ENCODE measurements at places on chromosomes 5 and 9.

- DNase-seq = no peak
Measured at GRCh38 chr5:1537603-1538154, 13.9 kb upstream of the LPCAT1 start.

GRCh38 chr5:69049151-69049550 is 44.7 kb upstream of the SLC30A5 start:
- DNase-seq = no peak

DNA sequence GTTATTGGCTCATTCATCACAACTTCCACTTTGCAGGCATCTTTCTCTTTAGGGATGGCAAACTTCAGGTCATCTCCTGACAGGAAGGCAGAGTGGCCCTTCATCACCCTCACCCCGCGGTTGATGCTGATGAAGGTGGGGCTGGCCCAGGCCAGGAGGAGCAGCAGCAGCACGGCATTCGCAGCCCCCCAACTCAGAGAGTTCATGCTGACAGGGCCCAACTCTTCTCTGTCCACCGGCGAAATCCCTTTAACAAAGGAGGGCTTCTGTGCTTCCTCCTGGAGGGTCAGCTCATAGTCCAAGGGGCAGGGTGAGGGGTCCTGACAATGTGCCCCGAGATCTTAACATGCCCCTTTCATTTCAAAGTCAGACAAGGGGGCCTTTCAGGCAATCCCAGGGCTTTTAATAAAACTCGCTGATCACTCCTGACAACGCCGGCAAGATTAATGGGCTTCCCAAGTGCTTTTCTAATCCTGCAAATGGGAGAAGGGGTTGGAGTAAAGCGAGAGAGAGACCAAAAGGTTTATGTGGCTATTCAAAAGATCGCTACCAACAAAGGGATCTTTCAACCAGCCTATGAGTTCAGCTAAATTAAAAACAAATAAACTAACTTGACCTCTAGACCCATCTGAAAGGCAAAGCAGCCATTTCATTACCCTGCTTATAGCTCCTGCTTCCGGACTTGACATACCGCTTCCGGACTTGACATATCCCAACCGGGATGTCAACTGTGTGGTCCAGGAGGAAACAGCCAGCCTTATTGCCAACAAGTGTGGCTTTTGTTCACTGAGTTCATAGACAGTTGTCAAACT is 41.2 kb downstream of the FREM1 start:
- no peak for DNase-seq

DNA sequence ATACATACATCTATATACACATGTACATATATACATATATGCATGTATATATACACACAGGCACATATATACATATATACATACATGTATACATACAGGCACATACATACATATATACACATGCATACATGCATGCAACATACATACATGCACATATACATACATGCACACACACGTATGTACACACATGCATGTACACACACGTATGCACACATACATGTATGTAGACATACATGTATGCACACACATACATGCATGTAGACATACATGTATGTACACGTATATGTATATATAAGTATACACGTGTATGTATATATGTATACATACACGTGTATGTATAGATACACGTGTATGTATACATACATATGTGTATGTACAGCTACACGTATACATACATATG is 617.0 kb downstream of the RAB3C start:
- DNase-seq = no peak

DNA sequence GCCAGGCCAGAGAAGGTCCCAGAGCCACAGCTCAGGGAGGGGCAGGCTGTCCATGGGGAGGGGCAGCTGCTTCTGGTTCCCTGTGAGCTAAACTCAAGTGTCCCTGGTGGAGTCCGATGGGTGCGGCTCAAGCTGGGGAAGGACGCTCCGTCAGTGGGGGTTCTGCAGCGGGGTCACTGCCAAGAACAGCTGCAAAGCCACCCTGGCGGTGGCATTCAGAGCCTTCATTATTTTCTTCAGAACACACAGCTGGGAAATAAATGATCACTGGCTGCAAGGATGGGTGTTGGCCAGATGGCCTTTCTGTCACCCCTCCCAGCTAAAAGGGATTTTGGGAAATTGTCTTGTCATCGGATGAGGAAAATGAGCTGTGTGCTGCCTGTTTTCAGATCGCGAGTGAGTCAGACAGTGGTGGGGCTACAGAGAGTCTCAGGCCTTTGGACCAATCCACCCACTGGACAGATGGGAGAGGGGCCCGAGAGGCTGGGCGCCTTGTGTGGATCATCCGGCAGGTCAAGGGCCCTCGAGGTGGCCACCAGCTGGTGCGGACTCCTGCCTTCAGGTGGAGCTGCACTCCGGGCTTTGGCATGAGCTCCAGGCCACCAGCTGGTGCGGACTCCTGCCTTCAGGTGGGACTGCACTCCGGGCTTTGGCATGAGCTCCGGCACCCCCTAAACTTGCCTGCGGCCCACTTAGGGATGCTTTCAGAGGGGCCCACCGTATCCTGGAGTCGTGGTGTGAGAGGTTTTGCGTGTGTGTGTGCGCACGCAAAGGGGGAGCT is 17.9 kb upstream of the GFPT2 start:
- DNase-seq = no peak

GRCh38 chr5:32489791-32490562 is 45.4 kb upstream of the ZFR start:
- DNase-seq = peak; percentile 90

DNA sequence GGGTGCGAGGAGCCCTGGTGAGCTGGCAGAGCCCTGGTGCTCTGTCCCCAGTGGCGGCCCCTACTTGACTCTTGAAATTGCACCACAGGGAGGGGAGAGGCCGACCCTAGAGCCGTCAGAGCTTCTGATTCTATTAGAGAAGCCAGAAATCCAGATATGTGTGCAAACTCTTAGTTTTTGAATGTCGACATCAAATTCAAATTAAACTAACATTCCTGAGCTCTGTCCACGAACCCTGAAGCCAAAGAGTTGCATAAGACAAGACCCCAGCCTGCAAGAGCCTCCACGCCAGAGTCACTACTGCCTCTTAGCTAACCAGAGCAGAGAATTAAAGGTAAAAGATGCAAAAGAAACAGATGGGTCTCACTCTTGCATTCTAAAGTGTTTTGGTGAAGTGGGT is 29.8 kb upstream of the MSX2 start:
- DNase-seq = no peak

GRCh38 chr5:135138116-135138850 is 104.3 kb upstream of the PITX1 start:
- no peak for DNase-seq

GRCh38 chr9:89743216-89743572 is 138.4 kb downstream of the GADD45G start:
- no peak for DNase-seq

- no peak for DNase-seq
Measured at GRCh38 chr5:7420510-7421280, 24.8 kb downstream of the ADCY2 start.

DNA sequence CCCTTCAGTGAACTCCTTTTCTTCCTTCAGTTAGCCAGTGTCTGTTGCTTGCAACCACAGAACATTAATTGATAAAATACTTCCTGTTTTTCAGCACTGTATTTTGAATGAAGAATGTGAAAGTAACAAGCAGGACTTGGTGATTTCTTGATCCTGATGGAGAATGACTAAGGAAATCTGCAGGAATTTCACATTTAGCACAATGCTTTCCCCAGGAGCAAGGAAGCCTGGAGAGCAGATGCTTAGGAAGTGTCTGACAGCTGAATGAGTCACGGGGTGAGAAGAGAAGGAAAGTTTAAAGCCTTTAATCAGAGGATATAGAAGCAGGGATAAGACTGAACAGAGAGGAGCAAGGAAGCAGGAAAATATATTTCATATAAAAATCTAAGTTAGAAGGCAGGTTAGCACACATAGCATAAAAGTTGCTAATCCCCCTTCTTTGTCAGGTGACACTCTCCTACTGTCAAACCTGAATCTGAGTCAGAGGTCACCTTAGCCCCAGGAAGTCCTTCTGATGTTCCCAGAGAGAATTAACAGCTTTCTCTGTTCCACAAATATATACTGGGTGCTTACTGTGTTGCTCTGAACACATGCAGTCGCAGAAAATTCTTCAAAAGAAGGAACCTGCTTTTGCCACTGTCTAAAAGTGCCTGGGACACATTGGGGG is 59.7 kb downstream of the GNA14 start:
- DNase-seq = peak; percentile 89

DNA sequence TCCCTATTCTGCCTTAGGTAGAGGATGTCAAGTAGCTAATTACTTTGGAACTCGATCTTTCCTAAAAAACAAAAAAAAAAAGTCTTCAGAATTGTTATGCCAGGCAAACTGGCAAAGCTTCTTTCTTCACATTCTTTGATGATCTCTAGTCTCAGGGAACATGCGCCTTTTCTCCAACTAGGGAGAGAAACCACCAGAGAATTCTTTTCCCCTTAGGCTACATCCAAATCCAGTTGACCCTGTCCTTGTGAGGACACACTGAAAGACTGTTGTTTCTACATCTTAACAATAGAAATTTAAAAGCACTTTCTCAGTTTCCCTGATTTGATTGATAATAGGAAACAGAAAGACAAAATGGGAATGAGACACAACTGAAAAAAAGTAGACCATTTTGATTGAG is 94.7 kb upstream of the ITGA2 start:
- DNase-seq = no peak

- DNase-seq = no peak
Measured at GRCh38 chr5:103330875-103331274, 72.3 kb downstream of the MACIR start.

GRCh38 chr9:127572961-127573721 is 38.9 kb upstream of the STXBP1 start:
- peak; percentile 86 for DNase-seq

- no peak for DNase-seq
Measured at GRCh38 chr9:133969681-133970580, 22.2 kb downstream of the VAV2 start.

- no peak for DNase-seq
Measured at GRCh38 chr5:132780577-132780976, 3.5 kb upstream of the SEPTIN8 start.

DNA sequence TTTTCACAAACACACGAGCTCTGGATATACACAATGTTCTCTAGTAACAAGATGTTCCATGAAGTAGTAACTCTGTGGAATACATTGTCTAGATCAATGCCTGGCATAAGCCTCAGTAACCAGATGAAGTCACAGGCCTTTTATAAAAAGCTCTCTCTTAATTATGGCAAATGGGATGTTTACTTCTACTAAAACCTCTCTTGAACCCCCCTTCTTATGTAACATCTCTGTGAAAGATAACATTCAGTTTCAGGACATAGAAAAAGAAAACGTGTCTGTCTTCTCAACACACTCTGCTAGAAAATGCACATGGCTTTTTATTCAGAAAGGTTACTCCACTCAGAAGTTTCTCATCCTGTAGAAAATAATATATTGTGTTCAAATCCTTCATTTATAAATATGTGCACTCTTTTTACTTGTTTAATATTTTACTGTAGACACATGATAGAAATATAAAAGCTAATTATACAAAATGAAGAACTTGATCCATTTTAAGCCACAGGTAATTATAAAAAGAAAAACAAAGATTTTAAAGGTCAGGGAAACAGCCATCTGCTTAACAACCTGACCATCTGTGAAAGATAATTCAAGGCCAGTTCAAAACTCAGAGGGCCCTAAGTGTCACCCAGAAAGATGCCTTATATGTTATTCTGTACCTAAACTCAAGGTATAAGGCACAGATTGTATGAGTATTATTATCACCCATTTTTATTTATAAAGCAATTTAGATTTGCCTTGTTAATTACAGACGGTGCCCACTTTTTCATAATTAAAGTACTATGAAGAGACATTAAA is 812.0 kb downstream of the CDH18 start:
- no peak for DNase-seq

GRCh38 chr5:95511606-95512005 is 43.2 kb downstream of the SKIC3 start:
- DNase-seq = no peak

- DNase-seq = peak; percentile 30
Measured at GRCh38 chr5:32217886-32218396, 43.8 kb upstream of the GOLPH3 start.

GRCh38 chr9:128149001-128149701 is at the start of gene LCN2:
LCN2 (plus strand) TSS chr9:128149453; CDS start chr9:128149526, 73 bp downstream.
- DNase-seq = no peak

DNA sequence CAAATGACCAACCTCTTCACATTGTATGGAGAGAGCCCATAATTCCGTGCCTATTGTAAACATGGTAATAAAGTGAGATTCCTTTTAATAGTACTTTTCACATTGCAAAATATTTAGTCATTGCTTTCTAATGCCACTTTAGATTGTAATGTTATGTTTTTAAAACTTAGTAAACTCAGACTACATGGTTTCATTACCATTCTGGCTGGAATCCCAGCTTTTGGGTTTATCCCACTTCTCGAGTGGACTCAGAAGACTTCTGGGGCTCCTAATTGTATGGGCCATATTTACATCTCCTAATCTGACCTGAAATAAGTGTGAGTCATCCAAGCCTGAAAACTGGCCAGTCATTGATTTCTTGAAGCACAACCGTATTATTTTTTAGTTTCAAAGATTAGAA is 217.6 kb downstream of the CAAP1 start:
- DNase-seq = no peak

GRCh38 chr9:135533113-135533512 is 11.9 kb downstream of the LCN1 start:
- no peak for DNase-seq

GRCh38 chr9:84170521-84171141 is 169.9 kb downstream of the SLC28A3 start:
- DNase-seq = peak; percentile 98

- no peak for DNase-seq
Measured at GRCh38 chr9:133788819-133789717, 50.9 kb upstream of the SARDH start.

GRCh38 chr5:108942701-108943100 is 195.0 kb downstream of the FER start:
- DNase-seq = no peak

DNA sequence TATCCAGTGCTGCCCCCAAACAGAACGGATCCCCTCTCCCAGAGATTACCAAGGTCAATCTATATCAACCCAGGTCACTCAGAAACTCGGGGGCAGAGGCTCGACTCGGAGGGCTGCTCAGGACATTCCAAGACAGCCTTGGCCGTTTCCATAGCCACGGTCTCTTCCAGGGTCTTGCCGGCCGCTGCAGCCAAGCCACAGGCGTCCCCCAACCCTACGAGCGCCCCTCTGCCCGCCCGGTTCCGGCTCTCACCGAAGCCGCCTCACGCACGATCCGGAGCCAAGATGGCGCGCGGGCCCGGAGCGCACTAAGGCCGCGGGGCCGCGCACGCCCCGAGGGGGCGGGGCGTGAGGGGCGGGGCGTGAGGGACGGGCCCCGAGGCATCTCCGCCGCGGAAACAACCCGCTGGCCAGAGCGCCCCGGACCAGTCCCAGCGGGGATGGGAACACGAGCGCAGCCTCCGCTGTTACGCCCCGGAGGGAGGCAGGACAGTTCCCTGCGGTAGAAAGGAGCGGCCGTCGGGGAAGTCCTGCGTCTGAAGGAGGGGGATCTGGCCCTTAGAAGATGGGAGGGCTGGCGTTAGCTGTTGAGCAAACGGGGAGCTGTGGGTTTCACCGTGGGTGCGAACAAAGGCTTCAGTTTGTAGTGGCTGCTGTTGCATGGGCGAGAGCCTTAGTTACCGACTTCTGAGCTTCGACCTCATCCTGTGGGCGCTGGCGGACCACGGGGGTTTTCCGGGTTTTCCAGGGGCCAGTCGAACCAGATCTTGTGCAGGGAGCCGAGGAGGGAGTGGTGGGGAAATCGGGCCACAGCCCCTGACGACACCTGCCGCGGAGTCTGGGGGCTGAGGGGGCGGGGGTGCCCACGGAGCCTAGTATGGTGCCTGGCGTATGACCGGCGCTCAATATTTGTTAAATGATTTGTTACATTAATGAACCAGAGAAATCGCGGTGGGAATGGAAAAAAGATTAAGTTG is at the start of gene RPP25L:
TSS of gene RPP25L (minus strand) at position 287 of the 977 bp plus-strand sequence. CDS start 801 bp downstream, outside the sequence.
- DNase-seq = peak; percentile 86

- DNase-seq = peak; percentile 68
Measured at GRCh38 chr5:39780347-39780746, 355.6 kb upstream of the DAB2 start.

All from fibroblast of skin of scalp (primary cell).